ENCODE measurements at places on chromosomes 3 and 15.

GRCh38 chr15:23642413-23643044 is 5.1 kb downstream of the MAGEL2 start:
- peak; percentile 39 for DNase-seq

- DNase-seq = no peak
Observed at GRCh38 chr3:120688121-120688520, 6.1 kb upstream of the HGD start.

GRCh38 chr15:90340345-90340744 is 11.7 kb upstream of the ZNF774 start:
- DNase-seq = no peak

- DNase-seq = no peak
Observed at GRCh38 chr15:101381671-101382212, 86.7 kb upstream of the SNRPA1 start.

DNA sequence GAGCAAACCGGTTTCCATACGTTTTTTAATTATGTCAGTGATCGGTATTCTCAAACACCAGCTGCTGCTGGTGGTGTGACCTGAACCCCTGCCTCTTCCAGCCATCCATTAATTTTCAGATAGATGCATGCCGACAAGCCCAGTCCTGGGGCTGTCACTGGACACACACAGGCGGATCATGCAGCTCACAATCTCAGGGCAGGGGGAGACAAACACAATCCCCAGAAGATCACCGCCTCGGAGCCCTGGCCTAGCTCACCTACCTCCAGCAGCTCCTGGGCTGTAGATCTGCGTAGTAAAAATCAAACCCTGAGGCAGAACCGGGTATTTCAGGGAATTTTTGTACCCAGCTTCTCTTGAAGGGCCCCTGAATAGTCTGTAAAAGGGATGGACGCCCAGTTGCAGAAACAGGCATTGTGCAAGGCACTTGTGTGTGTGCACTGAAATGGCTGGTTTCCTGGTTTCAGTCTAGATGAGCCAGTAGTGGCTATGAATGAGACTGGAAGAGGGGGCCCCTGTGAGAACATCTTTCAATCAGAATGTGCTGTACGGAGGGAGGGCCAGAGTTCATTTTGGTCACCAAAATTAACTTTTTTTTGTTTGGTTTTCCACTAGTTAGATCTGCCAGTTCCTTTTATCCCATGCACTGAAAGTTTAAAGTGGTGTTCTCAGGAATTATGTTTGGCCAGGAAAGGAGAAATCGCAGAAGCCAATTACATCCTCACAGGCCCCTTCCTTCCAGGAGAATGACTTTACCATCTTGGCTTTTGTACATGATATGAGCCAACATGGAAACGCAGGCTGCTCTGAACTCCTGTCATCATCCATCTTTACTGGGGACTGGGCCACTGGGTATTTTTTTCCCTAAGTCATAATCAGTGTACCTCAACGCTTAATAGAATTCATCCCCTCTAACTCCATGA is 55.0 kb upstream of the RPL32 start:
- no peak for DNase-seq

DNA sequence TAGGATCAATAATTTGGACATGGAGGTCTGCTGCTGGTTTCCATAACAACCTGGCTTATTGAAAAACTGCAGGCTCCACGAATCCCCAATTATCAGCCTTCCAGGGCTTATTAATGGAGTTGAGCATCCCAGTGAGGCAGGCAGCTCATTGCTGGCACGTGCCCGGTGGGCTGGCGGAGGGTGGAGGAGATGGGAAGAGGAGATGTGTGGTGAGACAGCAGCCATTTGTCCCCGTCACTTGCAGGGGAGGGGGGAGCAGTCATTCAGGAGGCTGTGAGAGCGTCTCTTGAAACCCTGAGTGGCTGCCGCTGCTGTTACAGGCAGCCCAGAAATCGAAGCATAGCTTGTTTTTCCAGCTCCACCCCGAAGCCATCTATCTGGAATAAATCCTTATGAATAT is 70.6 kb downstream of the GAP43 start:
- DNase-seq = no peak

DNA sequence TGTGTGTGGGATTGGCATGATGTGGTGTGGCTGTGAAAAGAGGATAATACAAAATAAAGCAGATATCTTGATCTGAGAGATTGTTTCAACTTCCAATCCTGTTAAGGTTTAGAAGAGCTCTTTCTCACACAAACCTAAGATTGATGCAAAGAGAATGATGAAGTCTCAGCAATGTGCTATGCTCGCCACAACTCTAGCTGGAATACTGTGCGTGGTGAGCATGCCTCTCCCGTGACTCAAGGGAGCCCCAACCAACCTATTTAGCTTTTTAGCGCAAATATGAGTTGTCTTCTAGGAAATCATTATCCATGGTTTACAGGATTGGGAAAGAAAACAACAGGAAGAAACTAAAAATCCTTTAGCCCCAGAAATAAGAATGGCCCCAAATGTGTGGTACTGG is 28.5 kb downstream of the BTLA start:
- DNase-seq = no peak

- no peak for DNase-seq
Observed at GRCh38 chr15:53512029-53512428, 247.4 kb downstream of the WDR72 start.

DNA sequence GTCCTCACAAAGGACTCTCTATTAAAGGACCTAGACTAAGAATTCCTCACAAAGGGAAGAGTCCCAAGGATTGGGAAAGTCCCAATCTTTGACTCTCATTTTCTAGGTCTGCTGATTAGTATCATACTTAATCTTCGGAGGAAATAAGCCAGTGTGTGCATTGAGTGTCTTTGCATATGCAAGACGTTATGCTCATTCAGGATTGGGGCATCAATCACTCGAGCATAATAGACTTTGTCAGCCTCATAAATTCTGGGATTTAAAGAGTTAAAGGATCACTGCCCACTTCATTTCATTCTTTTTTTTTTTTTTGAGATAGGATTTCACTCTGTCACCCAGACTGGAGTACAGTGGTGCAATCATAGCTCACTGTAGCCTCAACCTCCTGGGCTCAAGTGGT is 154.3 kb downstream of the RBPMS2 start:
- DNase-seq = no peak

- DNase-seq = no peak
Observed at GRCh38 chr3:144011251-144011799, 39.7 kb downstream of the DIPK2A start.

GRCh38 chr3:126436826-126437717 is 38.6 kb downstream of the ZXDC start:
- no peak for DNase-seq

GRCh38 chr3:23108451-23109057 is 94.6 kb upstream of the UBE2E2 start:
- DNase-seq = no peak

DNA sequence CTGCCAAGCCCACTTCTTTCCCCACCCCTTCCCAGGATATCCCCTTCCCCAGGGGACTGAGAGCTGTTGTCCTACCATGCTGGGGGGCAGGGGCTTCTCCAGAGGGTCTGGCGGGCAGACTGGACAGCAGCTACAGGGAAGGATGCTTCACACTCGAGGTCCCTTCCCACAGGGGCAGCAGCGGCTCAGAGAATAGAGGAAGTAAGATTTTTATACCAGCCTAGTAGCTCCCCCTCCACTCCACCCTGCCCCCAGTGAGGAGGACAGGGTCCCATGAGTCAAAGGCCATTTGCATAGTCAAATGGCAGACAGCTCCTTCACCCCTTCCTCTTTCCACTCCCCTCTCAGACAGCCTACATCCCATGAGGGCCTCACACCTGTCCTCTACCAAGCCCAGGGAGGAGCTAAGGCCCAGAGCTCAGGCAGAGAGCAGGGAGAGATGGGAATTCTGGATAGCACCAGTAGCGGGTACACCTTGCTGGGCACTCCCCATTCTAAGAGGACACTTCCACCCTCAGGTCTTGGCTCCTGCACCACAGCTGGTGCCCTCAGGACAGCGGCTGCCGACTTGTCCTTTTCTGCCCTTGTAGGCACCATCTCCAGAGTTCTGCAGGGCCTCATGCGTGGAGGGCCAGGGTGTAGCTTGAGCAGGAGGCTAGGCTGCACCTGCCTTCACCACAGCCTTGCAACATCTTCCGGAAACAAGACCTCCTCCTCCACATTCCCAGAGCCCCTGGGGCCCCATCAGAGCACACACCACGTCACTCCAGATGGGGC is at the start of gene TLR9:
TSS of gene TLR9 (minus strand) at position 194 of the 777 bp plus-strand sequence. CDS start at position 78, 116 bp downstream.
- DNase-seq = no peak

GRCh38 chr3:98900265-98901118 is 1.0 kb downstream of the DCBLD2 start:
- DNase-seq = no peak

- no peak for DNase-seq
Observed at GRCh38 chr15:89144491-89144890, 56.2 kb downstream of the ABHD2 start.

DNA sequence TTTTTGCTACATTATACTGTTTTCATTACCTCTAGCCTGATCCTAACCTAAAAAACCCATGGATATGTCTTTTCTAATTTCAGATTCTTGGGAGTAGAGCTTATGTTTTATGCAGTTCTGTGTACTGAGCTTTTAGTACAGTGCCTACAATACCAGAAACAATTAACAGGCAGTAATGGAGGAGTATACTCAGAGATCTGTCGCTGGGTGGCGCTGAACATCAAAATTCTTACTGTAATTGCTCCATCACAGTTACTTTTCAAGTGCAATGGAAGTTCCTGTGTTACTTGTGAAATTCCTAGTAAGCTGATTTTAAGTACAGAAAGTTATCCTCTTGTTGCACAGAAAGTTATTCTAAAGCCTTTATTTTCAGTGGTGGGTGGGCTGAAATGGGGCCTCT is 66.9 kb downstream of the RNF13 start:
- no peak for DNase-seq
